NCI-H82 (cell line): ENCODE measurements at places on chromosomes 13 and 19.

DNA sequence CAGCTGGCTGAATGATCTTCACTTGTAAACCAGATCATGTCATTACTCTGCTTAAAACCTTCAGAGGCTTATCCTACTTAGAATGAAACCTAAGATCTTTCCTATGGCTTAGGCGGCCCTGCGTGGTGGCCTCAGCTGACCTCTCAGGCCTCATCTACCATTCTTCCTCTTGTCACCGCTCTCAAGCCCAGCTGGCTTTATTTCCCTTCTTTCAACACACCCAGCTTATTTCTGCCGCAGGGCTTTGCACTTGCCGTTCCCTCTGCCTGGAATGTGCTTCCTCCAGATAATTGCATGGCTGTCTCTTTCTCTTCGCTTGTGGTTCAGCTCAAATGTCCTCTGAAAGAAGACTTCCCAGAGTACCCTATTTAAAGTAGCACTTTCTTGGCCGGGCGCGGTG lies 3.6 kb upstream of the ASF1B start:
- DNase-seq, result peak; percentile 100

GRCh38 chr19:52527956-52528351 lies 486 bp downstream of the ZNF808 start:
- peak; percentile 29 for DNase-seq

- DNase-seq, result no peak
Measured at GRCh38 chr19:14107581-14108461, 9.7 kb downstream of the PRKACA start.

DNA sequence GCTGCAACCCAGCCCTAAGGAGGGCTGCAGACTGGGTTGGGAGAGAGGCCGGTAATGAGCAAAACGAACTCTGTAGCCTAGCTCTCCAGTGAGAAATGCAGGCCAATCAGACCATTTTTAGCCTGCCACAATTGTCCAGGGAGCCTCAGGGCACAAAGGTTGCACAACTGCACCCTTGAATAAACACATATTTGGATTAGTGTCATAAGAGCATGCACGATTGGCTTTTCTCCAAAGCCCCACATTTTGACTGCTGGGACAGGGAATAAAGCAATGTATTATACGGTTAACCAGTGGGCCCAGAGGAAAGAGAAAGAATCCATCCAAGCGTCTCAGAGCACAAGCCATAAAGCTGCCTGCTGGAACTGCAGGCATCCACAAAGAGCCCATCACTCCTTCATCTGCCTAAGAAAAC lies 729.4 kb upstream of the SGCG start:
- DNase-seq, result no peak

GRCh38 chr19:14478113-14478545 lies 3.0 kb upstream of the PTGER1 start:
- DNase-seq, result no peak

DNA sequence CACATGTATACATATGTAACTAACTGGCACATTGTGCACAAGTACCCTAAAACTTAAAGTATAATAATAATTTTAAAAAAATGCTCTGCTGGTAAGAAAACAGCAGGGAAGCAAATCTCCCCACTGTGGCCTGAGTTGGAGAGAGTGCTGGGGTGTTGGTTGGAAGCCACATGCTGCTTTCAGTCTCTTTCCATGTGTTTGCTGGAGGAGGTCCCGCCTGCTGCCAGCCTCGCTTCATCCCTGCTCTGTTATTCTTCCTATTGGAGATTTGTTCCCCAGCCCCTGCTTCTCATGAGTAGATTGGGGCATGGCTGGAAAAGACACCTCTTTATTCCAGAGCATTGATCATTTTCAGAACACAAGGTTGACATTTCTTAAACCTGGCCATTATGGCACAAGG lies 230.5 kb downstream of the FGF9 start:
- no peak for DNase-seq

GRCh38 chr19:49513746-49514118 lies 1.3 kb downstream of the FCGRT start:
- no peak for DNase-seq

DNA sequence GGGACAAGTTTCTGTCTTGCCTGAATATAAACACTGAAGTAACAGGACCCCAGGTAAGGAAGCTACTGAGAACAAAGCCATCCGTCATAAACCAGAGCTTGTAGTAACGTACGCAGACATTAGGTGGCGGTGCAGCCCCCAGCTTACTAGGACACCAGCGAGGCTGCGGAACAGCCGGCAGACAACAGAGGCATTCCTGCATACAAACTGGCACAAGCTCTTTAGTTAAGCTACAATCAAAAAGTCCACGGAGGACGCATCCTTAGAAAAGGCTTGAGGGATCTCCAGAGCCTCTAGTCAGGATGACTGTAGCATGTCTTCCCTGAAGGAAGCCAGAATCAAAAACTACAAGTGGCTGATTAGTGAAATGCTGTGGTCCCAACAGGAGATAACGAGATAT lies 26.2 kb downstream of the ZNF160 start:
- DNase-seq, result peak; percentile 12

DNA sequence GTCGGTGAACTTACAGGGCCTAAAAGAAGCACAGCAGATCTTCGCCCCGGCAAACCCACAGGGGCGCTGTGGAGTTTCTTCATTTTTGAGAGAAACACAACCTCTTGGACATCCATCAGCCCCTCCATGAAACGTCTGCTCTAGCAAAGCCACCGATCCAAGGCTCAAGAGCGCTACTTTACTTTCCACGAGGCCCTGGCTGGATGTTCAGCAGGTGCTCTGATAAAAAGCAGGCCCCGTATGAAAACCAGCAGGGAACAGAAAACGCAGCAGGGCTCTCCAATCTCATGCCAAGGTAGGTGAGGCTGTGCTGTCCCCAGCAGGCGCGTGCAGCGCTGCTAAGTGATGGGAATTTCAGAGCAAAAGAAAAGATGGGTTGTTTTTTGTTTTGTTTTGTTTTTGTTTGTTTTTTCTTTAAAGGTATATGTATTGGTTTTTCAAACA lies 86.7 kb downstream of the IRS2 start:
- no peak for DNase-seq

GRCh38 chr13:51697181-51697580 lies 106.8 kb downstream of the DHRS12 start:
- DNase-seq, result no peak

- no peak for DNase-seq
Measured at GRCh38 chr19:35281303-35281702, 1.0 kb upstream of the HAMP start.

GRCh38 chr19:38980583-38981374 lies 5.2 kb upstream of the FBXO17 start:
- DNase-seq, result no peak

DNA sequence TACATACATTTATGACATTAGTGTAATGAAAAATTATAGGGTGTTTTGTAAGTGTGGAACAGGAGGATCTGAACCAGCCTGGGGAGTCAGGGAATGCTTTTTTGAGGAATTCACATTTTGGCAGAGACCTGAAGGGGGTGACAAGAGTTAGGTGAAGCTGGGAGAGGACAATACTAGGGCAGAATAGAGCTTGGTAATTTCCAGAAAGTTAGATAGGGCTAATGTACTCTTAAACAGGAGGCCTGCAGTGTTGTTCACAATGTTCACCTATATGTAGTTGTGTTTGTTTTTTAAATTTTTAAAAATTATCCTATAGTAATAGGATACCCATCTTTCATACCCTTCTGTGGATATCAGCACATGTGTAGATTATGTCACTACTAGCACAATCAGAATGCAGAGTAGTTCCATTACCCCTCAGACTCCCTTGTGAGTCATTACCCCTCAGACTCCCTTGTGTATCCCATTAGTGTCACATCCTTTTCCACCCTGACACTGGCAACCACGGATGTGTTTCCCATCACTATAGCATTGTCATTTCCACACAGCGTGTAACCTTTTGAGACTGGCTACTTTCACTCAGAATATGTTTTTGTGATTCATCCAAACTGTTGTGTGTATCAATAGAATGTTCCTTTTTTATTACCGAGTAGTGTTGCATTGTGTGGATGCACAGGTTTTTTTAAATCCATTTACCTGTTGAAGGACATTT lies 43.1 kb downstream of the PCCA start:
- no peak for DNase-seq

GRCh38 chr19:14410091-14411051 lies 8.8 kb downstream of the DDX39A start:
- no peak for DNase-seq

GRCh38 chr13:40996426-40997092 lies 22.6 kb downstream of the ELF1 start:
- DNase-seq, result no peak

GRCh38 chr13:64274481-64275217 lies 2859.0 kb upstream of the PCDH20 start:
- DNase-seq, result no peak

DNA sequence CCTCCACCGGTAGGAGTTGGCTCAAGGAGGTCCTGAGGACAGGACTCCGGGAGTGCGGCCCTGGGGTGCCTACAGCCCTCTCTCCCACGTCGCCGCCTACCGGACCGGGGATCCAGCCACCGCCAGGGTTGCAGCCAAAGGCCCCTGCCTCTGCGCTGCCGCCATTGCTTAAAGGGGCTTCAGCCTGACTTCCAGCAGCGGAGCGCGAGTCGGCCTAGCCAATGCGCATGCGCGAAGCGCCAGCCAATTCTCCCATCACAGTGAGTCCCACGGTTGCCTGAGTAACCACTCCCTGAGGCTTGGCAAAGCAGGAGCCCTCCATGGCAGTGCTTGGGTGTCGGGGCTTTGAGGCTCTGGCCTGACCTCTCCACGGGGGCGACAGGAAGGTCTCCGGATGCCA lies 21.5 kb upstream of the ZNF420 start:
- DNase-seq, result no peak

DNA sequence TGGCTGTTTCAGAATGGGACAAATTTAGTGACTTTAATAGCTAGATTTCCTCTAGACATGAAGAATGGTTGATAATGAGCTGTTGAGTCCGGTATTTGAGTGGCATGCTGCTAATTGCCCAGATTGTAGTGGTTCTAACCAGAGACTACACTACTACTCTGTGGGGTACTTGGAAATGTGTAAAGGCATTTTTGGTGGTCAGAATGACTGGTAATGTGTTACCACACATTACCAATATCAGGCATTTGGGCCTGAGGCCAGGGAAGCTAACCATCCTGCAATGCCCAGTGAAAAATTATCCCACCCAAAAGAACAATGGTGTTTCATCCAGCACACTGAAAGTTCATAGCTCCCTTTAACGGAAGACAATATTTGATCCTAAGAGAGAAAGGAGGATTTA lies 17.5 kb upstream of the N4BP2L1 start:
- no peak for DNase-seq

- DNase-seq, result no peak
Measured at GRCh38 chr13:77316430-77316829, 10.5 kb downstream of the MYCBP2 start.

- DNase-seq, result no peak
Measured at GRCh38 chr13:27193496-27193895, 21.9 kb upstream of the USP12 start.

GRCh38 chr13:44232774-44233173 lies 140.8 kb upstream of the SERP2 start:
- no peak for DNase-seq

- DNase-seq, result peak; percentile 69
Measured at GRCh38 chr19:4576016-4576933, 16.8 kb upstream of the SEMA6B start.

DNA sequence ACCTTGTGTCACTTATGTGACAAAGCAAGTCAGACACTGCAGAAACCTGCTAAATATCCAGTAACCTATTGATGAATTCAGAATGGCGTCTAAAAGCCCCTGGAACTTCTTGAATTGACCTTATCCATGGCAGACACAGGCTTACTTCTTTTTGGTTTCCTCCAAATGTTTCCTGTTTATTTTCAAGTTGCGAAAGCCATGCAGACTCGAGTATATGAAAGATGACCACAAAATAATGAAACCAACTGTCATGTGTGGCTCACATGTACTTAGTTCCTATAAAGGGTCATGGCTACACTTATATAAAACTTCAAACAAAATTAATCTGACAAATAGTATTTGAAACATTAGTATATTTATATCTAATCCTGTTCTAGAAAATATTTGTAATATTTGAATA lies 113.1 kb upstream of the FNDC3A start:
- DNase-seq, result no peak

DNA sequence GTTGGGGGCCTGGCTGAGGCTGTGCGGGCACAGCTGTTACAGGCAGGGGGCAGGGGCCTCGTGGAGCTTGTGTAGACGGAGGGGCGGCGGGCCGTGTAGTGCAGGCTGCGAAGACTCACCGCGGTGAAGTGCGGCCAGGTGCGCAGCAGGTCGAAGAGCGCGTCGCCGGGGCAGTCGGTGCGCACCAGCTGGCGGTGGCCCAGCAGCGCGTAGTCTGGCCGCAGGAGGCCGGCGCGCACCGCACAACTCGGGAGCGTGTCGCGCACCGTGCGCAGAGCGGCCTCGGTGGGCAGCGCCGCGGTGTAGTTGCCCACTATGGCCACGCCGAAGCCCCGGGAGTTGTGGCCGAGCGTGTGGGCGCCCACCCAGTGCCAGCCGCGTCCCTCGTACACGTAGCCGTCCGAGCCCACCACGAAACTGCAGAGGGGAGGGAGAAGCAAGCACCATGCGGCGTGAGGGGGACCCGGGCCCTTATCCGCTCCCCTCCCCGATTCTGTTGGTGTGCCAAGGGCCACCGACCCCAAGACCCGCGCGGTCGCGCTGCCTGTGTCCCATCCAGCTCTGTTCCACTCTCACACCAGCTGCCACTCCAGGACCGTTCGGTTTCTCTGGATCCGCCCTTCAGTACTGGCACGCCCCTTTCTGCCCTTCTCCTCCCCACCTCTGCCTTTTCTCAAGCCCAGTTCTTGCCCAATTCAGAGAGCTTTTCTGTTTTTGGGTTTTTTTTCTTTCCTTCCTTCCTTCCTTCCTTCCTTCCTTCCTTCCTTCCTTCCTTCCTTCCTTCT lies 5.4 kb upstream of the RASAL3 start:
- peak; percentile 27 for DNase-seq

DNA sequence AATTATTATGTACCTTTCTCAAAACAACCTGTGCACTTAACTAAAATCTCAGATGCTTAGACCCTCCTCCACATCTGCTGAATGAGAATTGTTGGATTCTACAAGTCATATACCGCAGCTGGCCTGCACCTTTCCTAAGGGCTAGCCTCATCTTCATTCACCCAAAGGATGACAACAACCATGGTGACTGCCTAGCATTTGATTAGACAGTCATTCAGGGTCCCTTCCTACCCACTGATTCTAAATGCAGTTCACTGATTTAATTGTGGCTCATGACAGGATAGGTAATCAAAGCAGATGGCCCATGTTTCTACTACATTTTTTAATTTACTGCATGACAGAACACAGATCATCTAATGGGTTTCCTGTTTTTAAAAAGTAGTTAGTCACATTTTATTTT lies 551.9 kb upstream of the SLC10A2 start:
- peak; percentile 49 for DNase-seq

GRCh38 chr13:77465603-77466195 lies 69.8 kb upstream of the SCEL start:
- no peak for DNase-seq

- no peak for DNase-seq
Measured at GRCh38 chr19:45515807-45516401, 8.6 kb downstream of the VASP start.

GRCh38 chr19:35644987-35645679 lies 3.0 kb upstream of the COX6B1 start:
- peak; percentile 91 for DNase-seq

- no peak for DNase-seq
Measured at GRCh38 chr13:76768384-76768783, 117.8 kb downstream of the KCTD12 start.

GRCh38 chr19:12098040-12098439 lies 33.5 kb downstream of the ZNF844 start:
- no peak for DNase-seq
